ENCODE measurements at places on chromosomes 5 and 9.

- DNase-seq: no peak
These were observed 51.7 kb downstream of the ZNF366 start for GRCh38 chr5:72455476-72455875.

DNA sequence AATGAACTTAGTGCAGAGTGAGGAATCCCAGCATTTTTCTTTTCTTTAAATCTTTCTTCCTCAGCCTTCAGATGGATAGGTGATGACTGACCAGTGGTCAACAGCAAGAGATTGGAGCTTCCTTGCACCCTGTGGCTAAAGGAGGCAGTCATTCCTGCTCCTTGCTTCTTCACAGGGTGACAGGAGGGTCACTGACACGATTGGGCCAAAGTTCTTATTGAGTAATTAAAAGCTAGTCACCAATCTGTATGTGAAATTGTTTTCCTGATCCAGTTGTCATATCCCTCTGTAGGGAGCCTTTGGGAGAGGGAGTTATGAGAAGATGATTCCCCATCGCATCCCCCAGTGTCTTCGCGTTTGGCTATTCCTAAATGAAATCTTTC is 85.2 kb downstream of the CMYA5 start:
- no peak for DNase-seq

- no peak for DNase-seq
These were observed 25.7 kb downstream of the WWC1 start for GRCh38 chr5:168317096-168317520.

DNA sequence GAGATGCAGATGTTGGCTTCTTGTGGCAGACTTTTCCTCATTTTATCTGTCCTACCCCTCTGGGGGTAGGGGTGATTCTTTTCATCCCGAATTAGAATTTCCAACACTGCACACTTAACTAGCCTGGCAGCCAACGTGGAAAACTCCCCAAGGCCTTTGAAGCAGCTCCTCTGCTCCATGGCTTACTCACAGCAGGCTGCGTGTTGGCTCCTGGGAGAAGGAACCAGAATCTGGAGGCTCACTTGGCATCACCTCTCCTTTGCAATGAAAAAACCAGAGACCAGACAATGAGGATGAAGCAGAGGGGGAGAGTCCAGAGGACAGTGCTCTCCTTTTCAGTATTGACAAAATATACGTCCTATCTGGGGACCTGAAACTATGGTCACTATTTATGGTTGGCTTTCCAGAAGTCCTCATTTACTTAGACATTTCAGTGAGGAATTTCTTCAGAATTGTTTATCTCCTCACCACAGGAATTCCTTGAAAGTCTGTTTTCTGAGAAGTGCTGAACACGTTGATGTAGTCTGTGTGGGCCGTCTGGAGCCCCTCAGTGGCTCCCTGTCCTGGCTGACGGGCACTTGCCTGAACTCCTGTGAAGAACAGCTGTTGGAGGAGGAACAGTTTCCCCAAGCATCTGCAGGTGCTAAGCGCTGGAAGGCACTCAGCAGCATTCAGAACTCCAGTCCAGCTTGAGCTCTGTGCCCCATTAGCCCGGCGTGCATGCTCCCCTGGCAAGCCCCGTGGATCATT is 231.3 kb downstream of the RFK start:
- DNase-seq: no peak

DNA sequence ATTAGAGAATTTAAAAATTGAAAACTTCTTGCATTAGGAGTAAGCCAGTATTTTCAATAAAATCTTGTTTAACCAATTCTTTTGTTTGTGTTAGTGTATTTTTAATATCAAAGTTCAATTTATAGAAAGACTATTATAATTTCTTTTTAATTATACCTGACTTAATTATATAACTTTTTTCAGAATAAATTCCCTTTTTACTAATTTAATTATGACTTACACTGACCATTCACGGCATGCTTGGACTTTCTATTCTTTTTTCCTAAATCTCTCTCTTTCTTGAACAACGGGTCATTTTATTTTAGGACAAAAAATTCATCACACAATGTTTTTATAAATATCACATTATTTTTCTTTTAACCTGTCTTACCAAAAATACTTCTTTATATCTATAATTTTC is 555.3 kb upstream of the PTGER4 start:
- DNase-seq: no peak

- no peak for DNase-seq
These were observed 210.5 kb downstream of the KDM4C start for GRCh38 chr9:6968271-6968670.

DNA sequence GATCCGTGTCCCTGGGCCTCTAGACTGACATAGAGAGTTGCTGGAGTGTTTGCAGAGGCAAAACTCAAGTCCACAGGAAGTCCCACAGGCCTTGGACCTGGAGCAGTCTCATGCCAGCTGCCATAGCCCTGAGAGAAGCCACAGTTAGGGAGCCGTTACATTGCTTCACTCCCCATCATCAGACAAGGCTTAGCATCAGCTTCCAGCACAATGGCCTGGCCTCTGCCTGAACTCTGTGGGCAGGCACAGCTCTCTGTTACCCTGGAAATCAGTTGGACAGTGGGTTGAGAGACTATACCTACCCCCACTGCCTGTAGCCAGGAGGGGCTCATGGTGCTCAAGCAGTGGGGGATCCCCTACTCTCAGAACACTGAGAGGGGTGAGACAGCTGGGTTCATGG is 16.2 kb upstream of the C9orf72 start:
- DNase-seq: no peak

DNA sequence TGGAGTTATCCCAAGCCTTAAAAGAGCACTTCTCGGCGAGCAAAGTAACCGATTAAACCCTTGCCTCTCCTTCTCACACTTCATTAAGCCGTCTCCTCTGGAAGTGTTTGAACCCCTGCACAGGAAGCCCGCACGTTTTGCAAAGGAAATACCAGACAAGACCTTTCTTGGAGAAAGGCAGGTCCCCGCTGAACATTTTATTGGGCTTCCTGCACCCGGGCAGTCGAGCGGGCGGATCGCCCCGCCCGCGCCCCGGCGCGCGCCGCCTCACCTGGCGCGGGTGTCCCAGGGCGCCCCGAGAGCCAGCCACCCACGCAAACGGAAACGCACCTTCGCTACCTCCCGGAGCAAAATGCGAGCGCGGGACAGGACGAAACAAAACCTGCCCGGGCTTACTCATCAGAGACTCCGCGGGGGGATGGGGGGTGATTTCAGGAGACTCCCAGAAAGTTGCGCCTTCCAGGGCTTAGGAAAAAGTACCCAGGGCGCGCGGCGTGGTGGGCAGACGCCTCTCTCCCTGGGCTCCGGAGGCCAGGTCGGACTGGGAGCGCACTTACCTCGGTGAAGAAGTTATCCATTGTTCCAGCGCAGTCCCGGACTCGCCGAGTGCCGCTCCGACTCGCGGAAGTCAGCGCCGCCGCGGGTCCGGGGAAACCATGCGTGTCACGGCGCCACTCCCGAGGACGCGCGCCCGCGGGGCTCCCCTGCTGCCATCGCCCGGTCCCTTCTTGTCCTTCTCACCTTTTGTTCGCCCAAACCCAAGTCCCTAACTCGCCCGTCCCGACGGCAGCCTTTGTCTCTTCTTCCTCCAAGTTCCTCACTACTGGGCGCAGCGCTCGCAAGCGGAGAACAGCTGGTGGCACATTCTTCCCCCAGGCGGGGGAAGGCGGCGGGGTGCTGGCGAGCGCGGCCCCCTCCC is 598 bp downstream of the MYO10 start:
- no peak for DNase-seq

- DNase-seq: no peak
These were observed 299.4 kb downstream of the ZSWIM6 start for GRCh38 chr5:61631438-61631941.

All from stimulated activated CD4-positive, alpha-beta T cell treated with anti-CD3 and anti-CD28 coated beads, Interleukin-15, amount 100 ng/mL, for 48 hours (primary cell).